ENCODE measurements at places on chromosomes 5 and 9.

DNA sequence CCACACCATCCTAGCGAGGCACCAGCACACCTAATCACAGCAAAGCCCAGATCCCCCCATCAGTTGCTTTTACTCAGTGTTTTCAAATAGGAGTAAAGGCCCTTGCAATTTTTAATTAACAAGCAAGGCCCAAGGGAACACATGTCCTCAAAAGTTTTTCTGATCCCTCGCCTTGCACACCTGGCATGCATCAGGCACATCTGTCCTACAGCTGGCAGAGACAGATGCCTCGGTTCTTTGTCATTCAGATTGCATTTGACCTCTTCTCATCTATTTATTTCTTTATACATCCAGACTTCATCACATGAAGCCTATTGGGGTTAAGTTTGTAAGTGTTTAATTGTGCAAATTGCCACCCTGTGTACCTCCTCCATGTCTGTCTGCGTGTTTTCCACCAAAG, 241.4 kb downstream of the MARCHF11 start:
- no peak for DNase-seq

- DNase-seq = peak; percentile 80
Observed at GRCh38 chr9:21656776-21657674, 145.4 kb upstream of the MTAP start.

- no peak for DNase-seq
Observed at GRCh38 chr9:133657120-133657661, 21.0 kb downstream of the DBH start.

- DNase-seq = peak; percentile 16
Observed at GRCh38 chr5:177967221-177967887, 28.7 kb downstream of the PROP1 start.

DNA sequence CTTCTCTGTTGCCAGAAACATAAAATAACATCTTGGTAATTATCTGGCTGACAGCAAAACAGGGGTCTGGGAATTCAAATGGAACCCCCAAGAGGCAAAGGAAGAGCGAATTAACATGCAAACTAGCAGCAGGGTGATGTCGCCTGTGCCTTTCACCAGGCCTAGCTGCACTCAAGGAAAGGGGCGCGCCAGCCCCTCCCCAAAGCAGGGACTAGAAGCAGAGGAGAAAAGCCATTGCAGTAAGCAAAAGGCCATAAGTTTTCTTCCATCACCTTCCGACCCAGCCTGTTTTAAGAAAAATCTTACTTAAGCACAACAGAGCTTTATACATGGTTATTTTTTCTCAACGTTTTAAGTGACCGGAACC, 539 bp downstream of the POC5 start:
- no peak for DNase-seq

- DNase-seq = no peak
Observed at GRCh38 chr5:133778636-133779035, 166.3 kb upstream of the FSTL4 start.

GRCh38 chr9:109064963-109065702, 51.8 kb upstream of the CTNNAL1 start:
- peak; percentile 78 for DNase-seq

DNA sequence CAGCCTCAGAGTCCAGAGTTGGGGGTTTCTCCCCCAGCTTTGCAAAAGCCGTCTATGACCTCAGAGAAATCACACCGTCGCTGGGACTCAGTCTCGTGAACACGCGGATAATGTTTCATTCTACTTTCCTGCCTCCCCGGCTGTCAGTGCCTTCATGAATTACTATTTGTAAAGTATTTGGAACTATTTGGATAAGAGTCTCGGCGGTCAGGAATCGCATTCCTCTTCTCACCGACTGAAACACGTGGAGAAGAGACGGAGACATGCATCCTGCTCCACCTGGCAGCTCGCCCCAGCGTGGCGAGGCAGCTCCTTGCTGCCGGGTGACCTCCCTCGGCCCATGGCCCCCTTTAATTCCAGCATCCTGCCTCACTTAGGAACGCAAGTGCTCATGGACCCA, 23.9 kb downstream of the IRX2 start:
- DNase-seq = no peak

DNA sequence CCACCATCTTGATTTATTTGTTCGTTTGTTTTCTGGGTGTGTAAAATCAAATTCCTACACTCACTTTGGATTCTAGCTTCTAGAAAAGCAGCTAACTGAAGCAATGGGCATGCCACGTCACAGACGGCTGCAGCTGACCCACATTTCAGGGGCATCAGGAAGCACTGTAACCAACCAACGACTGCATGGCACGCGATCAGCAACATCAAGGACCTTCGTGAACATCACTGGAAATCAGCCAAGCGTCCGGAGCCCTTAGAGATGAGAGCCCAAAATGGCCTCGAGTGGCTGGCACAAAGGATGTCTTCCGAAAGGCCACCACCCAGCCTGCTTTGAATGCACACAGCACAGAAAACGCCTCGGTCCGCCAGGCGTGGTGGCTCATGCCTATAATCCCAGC, 191.1 kb downstream of the OLFM1 start:
- DNase-seq = no peak

GRCh38 chr5:177479774-177480173, 6.3 kb upstream of the DBN1 start:
- peak; percentile 62 for DNase-seq

DNA sequence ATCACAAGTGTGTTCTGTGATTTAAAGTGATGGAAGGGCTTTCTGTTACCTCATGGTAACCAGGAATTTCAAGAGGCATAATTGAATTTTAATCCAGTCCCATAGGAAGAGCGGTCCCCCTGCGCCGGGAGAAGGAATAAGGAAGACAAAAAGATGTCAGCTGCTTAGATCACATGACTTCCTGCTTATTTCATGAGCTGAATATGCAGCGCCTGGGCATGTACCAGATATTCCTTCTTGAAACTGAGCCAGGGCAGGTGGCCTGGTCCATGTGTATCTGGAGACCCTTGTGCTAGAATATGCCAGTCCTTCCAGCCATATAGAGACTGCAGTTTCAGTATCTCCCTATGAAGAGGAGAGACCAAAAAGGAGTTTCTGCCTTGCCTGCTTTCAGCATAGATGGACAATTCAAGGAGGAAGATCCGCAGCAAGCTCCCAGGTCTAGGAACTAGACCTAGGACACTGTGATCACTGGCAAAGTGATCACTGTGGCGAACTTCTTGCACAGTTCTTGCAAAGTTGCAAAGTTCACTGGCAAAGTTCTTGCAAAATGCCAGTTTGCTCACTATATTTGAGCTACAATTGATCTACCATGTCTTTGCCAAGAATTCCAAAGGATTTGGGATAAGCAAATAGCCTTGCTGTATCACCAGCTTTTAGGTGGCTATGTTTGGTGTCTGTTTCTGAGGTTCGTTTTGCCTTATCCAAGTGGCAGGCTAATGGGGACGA, 102.9 kb upstream of the PHYKPL start:
- no peak for DNase-seq

DNA sequence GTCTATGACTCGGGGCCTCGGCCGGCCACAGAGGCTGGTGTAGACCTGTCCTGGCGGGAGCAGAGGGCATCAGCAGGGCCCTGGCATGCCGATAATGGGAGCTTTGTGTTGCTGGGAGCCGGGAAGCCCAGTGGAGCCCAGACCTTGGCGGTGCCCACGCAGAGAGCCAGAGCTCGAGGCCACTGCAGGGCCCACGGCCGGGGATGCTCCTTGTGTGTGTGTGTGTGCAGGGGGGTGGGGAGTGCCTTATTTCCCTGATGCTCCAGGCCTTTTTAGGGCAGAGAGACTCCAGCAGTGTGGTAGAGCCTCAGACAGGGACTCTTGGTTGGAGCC, 5.4 kb upstream of the SLC6A18 start:
- no peak for DNase-seq

DNA sequence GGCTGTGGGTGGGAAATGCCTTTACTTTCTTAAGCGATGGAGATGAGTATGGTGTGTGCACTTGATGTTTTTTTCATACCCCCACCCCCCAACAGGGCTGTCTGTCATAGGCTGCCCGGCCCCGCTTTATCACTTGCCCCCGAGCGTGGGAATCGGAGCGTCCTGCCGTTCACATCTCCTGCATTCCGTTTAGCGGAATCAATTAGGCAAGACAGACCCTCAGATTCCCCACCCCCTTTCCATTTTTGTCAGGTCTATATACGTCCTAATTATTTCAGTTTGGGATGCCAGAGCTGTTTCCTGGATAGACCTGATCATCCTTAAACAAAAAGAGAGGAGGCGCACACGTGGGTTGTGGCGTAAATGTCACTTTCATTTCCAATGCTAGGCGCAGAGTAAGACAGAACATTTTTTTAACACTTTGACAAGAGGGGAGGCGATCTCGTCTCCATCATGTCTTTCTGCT, 217.2 kb downstream of the MEF2C start:
- DNase-seq = no peak

- no peak for DNase-seq
Observed at GRCh38 chr9:127562279-127562796, 49.7 kb upstream of the STXBP1 start.

DNA sequence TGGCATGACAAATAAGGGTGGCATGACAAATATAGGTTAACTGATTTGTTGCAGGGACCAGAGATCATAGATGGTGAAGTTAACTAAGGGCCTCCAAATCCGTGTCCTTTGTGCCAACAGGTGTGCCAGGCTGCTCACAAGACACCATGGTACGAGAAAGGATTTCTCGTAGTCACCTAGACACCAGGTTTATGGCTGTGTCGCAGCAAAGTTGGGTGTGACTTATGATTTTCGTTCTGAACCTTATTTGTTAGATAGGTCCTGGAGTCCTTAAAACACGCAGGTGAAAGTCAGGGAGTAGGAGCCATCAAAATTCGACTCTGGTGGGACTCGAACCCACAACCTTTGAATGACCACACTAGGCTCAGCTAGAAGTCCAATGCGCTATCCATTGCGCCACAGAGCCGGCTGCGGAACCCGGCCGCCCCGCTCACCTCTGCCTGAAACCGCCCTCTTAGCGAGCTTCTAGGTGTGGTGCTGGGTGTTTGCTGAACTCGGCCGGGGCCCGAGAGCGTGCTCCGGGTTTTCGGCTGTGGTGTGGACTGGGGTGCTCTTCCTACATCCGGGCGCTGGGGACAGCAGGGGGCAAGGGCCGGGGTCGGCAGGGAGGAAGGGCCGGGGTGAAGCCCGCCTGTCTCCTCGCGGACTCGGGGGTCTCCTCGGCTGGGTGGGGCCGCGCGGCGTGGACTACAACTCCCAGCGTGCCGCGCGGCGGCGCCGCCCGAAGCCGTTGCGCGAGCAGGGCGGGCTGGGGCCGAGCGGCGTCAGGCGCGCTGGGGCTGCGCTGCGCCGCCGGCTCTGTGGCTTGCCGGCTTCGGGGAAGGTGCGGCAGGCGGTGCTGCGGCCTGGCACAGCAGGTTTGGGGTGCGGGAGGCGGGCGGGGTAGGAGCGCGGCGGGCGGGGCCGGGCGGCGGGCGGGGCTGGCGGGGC, at the start of gene SLC27A4:
SLC27A4 (plus strand) TSS at position 767 of the 930 bp plus-strand sequence. CDS start 2,606 bp downstream, outside the sequence.
- peak; percentile 80 for DNase-seq

DNA sequence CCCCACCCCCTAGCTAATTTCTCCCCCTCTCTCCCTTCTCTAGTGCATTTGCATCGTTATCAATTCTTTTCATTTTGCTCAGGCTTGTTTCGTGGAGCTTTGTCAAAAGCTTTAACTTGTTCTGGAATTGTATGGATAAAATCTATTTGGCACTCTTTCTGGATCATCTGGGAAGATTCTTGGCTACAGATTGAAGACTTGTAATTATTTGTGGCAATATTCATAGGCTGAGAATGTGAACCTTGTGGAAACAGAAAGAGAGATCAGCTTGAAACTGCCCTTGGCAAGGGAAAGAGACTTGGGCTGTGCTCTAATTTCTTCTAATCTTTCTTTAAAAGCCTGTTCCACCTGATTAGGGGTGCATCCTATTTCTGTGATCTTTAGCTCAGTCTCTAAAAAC, 340.6 kb upstream of the DAB2 start:
- peak; percentile 75 for DNase-seq

GRCh38 chr5:177035976-177036375, 13.5 kb downstream of the ZNF346 start:
- DNase-seq = peak; percentile 21

DNA sequence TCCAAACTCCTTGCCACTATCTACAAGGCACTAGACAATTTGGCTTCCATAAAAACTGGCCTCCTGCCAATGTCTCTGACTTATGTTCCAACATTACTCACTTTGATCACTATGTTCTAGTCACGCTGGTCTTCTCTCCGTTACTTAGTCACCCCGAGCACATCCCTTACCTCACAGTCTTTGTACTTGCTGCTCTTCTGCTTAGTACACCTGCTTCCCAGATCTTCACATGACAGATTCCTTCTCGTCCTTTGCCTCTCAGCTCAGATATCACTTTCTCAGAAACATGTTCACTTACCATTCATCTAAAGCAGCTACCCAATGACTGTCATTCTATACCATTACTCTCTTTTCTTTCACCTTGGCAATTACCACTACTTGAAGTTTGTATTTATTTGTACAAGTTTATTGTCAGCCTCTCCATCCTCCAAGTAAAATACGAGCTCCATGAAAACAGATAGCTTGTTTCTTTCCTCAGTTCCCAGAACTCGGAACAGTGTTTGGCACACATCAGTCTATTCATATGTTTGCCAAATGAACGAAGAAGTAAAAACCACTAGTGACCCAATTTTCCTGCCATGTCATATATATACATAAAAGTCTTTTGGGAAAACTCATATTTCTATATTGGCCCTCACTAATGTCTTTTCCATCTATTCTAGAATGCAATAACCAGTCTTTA, 5.9 kb upstream of the SLC22A5 start:
- DNase-seq = peak; percentile 89

- peak; percentile 30 for DNase-seq
Observed at GRCh38 chr5:115946655-115947054, 15.6 kb upstream of the LVRN start.

GRCh38 chr5:78019744-78020143, 243.6 kb upstream of the TBCA start:
- DNase-seq = no peak

DNA sequence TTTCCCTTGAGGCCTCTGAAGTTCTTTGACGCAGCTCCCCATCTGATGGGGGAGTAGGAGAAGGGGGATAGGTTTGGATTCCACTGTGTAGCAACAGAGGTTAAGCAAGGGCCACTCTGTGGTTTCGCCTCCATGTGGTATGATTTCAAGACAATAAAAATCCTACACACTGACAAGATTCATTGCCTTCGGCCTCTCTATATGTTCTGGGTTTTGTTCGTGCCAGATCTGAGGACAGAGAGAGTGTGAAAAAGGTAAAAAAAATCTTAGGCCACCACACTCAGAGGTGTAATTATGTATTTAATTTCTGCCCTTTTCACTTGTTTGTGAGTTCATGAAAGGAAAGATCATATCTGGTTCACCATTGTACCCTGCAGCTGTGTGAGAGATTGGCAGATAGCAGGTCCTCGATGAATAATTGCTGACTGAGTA, 715.2 kb upstream of the ZNF608 start:
- no peak for DNase-seq

DNA sequence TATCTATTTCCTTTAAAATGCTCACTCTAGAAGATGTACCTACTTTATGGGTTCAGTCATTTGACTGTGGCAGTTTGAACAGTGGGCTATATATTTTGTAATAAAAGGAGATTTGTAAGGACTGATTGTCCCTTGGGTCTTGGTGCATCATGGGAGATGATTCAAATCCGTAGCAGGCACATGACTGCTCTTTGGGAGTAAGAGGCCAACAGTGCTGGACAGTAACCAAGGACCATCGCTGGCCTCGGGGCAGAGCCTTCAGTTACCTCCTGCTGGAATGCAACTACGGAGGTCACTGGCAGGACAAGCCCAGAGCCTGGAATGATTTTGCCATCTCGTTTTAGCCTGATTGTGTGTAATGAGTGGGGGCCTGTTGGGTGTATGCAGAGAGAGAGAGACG, 7.0 kb upstream of the MAMDC2 start:
- peak; percentile 75 for DNase-seq

All from EH (cell line).